ENCODE measurements at places on chromosomes 6 and 20.

GRCh38 chr6:17816921-17817611 is 110.3 kb upstream of the NUP153 start:
- no peak for DNase-seq

DNA sequence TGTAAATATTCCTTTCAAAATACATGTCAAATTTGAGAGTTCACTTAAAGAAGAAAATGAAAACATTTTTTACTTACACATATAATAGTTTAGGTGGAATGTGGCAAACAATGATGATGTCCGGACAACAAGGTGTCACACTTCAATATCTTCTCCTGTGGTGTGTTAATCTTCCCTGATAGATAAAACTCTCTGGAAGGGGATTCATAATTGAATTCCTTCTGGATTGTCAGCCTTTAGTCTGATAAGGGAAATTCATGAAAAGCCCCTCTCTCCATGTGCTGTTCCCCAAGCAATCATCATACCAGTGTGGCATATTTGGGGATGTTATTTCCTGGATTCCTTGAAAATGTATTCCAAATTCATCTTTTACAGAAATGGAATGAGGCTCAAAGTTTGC is 971 bp upstream of the SERINC3 start:
- no peak for DNase-seq

DNA sequence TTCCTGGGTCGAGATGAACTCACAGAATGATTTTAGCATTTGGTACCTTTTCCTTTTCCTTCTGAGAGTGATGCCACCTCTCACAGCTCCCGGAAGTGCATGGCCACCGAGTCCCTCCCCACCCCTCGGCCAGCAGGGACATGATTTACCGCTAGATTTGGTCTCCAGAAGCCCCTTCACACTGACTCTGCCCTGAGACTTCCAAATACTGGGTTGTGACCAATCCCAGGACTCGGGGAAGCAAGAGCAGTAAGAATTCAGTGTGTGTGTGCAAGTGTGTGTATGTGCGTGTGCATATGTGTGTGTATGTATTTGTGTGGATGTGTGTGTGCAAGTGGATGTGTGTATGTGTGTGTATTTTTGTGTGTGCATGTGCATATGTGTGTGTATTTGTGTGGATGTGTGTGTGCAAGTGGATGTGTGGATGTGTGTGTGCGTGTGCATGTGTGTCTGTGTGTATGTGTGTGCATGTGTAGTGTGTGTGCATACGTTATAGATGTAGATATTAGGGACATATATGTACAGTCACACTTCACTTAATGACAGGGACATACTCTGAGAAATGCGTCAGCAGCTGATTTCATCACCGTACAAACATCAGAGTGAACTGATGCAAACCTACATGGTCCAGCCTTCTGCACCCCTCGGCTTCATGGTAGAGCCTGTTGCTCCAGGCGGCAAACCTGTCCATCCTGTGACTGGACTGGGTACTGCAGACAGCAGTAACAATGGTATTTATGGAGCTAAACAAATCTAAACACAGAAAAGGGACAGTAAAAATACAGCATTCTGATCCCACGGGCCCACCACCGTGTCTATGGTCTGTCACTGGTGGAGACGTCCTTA is 374.5 kb downstream of the TAF4 start:
- DNase-seq = no peak

DNA sequence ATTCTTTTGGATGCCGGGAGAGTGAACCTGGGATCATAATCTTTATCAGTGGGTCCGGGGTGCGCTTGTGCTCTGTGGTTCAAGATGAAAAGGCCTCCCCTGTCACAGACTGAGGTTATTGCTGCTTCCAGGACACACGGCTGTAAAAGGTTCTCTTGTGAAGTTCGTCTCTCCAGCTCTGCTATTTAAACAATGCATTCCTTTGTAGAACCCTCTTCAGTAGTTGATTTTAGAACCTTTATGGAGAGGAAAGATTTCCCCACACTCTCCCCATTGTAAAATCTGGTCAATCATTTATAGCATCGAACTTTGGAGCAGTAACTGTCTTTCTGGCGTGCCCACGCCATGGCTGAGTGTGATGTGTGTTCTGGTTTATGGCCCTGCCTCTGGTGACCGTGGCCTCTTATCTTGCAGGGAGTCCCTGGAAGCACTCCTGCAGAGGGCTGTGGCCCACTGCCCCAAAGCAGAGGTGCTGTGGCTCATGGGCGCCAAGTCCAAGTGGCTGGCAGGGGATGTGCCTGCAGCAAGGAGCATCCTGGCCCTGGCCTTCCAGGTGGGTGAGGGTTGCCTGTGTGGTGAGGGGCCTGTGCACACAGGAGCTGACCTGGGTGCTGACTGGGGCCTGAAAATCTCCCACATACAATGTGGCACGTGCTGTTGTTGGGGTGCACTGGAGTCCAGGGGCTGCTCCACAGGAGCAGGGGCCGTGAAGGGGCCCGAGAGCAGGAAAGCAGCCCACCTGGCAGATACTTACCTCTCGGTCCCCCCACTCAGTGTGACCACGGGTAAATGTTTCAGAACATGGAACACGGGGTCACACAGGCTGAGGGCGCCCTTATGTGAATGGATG is 11.6 kb upstream of the C20orf204 start:
- DNase-seq = no peak

GRCh38 chr6:29014729-29015608 is 9.9 kb upstream of the ZNF311 start:
- no peak for DNase-seq

- no peak for DNase-seq
Observed at GRCh38 chr6:3808759-3809514, 40.2 kb upstream of the FAM50B start.

DNA sequence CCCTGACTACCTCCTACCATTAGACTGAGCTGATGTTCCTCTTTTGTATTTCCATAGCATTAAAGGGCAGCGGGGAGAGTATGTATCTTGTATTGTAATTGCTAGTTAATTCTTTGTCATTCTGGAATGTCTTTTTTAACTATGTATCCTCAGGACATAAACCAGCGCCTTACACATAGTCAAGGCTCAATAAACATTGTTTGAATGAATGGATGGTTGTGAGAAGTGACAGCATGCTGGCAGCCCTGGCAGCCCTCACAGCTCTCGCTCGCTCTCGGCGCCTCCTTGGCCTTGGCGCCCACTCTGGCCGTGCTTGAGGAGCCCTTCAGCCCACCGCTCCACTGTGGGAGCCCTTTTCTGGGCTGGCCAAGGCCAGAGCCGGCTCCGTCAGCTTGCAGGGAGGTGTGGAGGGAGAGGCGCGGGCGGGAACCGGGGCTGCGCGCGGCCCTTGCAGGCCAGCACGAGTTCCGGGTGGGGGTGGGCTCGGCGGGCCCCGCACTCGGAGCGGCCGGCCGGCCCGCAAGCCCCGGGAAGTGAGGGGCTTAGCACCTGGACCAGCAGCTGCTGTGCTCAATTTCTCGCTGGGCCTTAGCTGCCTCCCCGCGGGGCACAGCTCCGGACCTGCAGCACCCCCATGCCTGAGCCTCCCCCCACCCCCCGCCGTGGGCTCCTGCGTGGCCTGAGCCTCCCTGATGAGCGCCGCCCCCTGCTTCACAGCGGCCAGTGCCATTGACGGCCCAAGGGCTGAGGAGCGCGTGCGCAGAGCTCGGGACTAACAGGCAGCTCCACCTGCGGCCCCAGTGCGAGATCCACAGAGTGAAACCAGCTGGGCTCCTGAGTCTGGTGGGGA is 93.1 kb downstream of the RNF182 start:
- no peak for DNase-seq

DNA sequence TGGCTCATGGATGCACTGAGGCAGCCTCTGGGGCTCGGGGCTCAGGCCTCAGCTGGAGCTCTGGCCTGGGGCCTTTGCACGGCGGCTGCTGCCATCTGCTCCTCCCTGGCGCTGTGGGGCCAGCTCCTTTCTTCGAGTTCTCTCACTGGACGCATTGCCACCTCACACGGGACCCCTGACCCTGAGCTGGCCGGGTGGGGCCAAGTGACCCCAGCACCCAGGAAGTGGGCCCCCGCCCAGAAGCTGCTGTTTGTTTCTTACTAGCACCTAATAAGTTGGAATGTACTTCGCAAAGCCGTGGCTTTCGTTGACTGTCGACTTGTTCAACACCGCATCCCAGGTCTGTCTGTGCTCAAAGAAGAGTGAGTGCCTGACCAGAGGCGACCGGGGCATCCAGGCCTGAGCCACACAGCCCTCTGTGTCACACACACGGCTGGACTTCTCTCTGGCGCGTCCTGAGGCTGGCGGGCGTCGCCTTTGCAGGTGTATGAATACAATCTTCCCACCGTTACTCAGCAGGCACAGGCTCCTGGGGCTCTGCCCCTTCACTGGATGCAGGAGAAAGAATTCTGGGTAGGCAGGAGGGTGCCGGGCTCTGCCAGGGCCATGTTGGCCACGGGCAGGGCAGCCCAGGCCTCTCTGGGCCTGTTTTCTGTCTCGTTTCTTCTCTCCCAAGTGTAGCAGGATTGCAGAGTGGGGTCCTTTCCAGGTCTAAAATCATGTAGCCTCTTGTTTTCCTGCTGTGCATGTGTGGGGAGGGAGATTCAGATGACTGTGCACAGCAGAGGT is 112.9 kb downstream of the DLL1 start:
- DNase-seq = no peak

DNA sequence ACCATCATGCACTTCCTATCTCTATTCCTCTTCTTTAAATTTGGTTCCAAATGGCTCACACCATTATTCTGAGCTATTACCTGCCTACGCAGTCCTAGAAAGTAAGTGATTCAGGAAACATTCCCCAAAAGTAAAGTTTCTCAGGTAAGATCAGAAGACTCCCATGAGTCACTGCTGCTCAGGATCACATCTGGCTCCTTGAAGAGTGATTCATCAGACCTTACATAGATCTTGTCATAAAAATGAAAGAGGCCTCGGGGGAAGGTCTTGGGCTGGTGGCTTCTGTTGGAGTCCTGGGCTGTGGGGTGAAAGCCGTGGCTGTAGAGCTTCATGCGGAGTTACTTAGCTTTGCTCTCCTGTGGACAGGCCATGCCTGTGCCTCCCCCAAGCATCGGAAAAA is 35.9 kb downstream of the PLG start:
- DNase-seq = no peak

GRCh38 chr6:126107475-126108166 is 121.3 kb downstream of the TRMT11 start:
- DNase-seq = no peak

GRCh38 chr6:37389857-37390256 is 36.1 kb downstream of the RNF8 start:
- no peak for DNase-seq

- peak; percentile 57 for DNase-seq
Observed at GRCh38 chr20:25076731-25077609, 5.0 kb downstream of the VSX1 start.

- no peak for DNase-seq
Observed at GRCh38 chr6:12371151-12371550, 81.0 kb downstream of the EDN1 start.

- no peak for DNase-seq
Observed at GRCh38 chr20:23449421-23449820, 3.3 kb downstream of the CST11 start.

- DNase-seq = no peak
Observed at GRCh38 chr6:168121303-168121665, 42.3 kb upstream of the FRMD1 start.

GRCh38 chr6:157984686-157985225 is 3.1 kb downstream of the SYNJ2 start:
- no peak for DNase-seq

- no peak for DNase-seq
Observed at GRCh38 chr20:9515741-9516233, 1.4 kb downstream of the LAMP5 start.

GRCh38 chr20:14193443-14193842 is 144.0 kb downstream of the FLRT3 start:
- DNase-seq = no peak

DNA sequence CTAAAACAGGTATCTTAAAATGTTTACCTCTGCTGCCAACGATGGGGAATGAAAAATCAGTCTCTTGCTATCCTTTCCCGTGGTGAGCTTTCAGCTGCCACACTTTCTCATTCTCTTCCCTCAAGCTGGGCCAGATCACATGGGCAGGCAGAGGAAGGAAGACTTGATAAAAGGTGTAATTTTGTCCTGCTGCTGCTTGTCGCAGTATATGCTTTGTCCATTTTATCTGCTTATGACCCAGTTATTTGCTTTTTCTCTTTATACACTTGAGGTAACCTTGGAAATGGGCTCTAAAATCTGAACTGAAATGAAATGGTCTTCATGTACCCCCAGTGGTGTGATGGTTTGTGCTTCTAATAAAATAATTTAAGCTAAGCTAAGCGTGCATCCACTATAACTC is 695.9 kb upstream of the FLRT3 start:
- DNase-seq = no peak

DNA sequence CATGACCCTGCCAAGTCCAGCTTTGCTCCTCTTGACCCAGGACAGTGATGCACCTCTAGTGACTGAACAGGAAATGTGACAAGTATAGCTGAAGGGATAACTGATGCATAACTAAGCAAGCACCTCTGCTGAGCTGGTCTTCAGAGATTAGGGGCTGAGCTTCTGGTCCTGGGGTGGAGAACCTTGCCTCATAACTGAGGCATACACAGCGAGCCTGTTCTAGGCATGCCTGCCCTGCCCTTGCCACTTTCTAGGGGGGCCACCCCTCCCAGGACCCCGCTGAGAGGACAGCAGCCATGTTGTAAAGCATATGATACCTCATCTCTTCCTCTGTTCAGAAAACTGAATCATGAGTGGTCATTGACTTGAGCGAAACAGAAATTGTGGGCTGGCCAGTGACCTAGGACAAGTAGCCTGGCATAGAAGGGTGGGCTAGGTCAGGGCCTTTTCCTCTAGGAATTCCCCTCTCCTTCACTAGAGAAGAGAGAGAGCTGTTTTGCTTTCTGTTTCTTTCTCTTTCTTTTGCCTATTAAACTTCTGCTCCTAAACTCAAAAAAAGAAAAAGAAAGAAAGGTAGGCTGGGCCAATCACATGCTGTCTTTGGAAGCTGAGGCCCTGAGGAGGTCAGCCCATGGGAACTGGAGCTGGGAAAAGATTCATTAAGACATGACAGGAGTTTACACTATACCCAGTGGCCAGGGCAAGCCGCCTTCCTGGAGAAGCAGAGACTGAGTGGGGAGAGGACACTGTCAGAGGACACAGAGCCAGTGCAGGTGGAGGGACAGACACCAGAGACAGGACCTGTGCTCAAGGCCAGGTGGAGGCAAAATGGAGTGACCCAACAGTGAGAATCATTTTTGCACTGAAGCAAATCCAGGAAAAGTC is 23.1 kb downstream of the ALDH5A1 start:
- no peak for DNase-seq

- DNase-seq = no peak
Observed at GRCh38 chr6:89050697-89051096, 29.9 kb upstream of the PNRC1 start.

GRCh38 chr6:158154816-158155215 is 13.2 kb downstream of the SERAC1 start:
- DNase-seq = no peak

DNA sequence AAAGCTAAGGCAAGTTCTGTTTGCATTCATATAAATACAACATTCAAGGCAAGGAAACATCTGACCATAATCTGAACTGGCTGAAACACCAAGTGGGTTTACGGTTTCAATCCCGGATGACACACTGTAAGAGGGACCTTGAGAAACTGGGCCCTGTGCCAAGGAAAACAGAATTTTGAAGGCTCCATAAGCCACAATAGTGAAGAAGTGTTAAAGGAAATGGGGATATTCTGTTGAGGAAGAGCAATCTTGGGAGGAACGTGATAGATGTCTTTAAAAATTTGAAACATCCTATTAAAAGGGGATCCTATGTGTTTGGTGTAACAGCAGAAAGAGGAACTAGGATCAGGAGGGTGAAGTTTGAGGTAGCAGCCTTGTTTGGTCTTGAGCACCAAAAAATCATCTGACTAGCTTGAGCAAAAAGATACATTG is 82.4 kb upstream of the TAB2 start:
- DNase-seq = no peak

GRCh38 chr6:40710626-40711330 is 123.6 kb upstream of the LRFN2 start:
- DNase-seq = no peak

- no peak for DNase-seq
Observed at GRCh38 chr20:46027245-46027853, 1.7 kb upstream of the SLC12A5 start.

Data from cerebellar nuclear complex (tissue), 1 donor.